ENCODE measurements at places on chromosomes 6 and 20.
A peak's percentile ranks its signal among the peaks of the same experiment; 100 is the strongest.

DNA sequence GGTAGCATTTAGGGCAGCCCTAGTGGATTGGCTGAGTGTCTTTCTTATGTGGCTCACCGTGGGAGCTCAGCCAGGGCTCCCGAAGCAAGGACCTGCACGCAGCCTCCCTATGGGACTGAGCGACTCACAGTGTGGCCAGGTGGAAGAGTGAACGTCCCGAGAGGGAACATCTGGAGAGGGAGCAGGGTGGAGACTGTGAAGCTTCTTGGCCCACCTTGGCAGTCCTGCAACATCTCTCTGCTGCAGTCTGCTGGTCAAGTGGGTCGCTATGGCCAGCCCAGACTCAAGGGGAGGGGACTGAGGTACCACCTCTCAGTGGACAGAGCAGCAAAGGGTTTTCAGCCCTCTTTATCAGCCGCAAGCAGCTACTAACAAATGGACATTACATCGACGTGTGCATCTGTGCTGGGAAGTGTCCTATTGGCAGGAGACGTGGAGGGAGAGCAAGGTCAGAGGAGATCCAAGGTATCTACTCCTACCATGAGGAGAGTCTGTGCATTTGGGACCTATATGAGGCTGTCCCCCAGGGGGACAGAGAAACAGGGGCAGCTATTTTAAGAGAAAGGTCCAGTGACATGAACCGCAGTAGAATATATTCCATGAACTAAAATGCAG, 49.0 kb upstream of the NXT1 start:
- no peak for DNase-seq

GRCh38 chr6:11705069-11705468, 73.5 kb downstream of the ADTRP start:
- no peak for DNase-seq

DNA sequence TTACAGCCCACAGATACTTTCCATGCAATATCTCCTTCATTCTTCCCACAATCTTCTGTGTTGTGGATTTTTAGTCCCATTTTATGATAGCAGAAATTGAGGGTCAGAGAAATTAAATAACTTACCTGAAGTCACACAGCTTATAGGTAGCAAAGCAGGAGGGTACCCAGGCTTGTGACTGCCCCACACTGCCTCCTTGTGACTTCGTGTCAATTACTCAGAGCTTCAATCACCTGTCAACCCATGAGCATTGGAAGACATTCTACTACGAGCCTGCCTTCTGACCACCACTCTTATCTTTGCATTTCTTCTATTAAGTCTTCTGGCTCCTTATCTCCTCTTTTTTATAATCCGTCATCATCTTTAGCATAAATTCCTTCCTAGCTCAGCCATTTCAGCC, 71.6 kb upstream of the NRSN1 start:
- no peak for DNase-seq

GRCh38 chr20:13220194-13220903, 725 bp upstream of the ISM1 start:
- peak; percentile 44 for DNase-seq

DNA sequence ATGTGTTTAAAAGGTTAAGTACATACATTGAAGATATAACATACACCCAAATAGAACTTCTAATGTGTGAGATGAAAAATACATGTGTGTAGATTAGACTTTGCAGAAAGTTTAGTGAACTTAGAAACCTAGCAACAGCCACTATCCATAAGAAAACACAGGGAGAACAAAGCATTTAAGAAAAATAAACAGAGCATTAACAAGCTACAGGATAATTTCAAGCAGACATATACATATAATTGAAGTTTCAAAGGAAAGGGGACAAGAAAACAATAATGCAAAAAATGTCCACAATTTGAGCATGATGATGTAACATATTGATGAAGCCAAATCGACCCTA, 18.2 kb upstream of the THBS2 start:
- DNase-seq = no peak

DNA sequence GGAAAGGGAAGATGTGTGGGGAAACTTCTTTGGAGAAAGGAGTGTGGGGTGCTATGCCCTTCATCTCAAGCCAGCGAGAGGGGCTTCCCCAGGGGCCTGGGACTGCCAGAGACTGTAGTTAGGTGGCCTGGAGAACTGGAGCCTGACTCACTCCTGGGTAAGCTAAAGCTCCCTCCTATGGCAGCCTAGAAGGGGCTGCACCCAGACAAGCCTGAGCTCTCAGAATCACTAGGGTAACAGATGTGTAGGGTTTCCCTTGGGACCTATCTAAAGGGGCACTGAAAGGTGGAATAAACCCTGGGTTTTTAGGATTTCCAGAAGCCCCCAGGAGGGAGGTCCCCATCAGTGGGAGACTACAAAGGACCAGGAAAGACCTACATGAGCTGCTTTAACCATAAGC, 1.6 kb upstream of the ARMC2 start:
- DNase-seq = no peak

DNA sequence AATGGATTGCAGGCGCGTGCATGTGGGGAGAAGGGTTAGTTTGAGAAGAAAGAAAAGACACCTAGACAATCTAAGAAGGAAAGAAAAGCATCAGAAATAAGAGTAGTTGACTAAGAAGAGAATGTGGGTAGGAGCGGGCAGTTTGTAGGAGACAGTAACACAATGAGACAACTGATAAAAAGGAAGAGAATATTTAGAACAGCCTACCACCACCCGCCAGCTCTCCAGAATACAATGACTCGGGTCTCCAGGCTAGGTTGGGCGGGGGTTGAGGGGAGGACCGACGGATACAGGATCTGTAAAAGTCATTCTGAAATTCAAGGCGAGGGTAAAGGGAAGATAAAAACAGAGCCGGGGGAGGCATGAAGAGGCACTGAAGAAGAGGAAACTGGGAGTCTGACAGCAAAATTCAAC, 712 bp downstream of the ABHD16A start:
- no peak for DNase-seq

GRCh38 chr20:8299921-8300320, 167.9 kb downstream of the PLCB1 start:
- DNase-seq = peak; percentile 47

- DNase-seq = peak; percentile 72
Observed at GRCh38 chr6:71238351-71238750, 50.3 kb upstream of the OGFRL1 start.

DNA sequence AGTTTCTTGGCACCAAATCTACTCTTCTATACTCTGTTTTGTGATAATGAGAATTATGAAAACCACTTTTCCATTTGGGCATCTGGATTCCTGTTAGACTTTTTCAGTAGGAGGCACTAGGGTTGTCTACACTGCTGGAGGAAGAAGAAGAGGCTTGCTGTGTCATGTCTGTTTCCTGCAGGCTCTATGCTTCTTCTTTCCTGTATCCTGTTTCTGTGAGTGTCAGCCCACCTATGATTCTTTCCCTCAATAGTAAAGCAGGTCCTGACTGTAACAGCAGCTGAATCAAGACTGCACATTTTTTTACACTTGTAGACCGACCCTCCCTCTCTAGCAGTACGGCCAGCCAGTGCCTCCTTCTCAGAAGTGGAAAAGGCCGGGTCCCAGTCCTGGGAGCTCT, 603.9 kb downstream of the HDGFL1 start:
- DNase-seq = peak; percentile 18

DNA sequence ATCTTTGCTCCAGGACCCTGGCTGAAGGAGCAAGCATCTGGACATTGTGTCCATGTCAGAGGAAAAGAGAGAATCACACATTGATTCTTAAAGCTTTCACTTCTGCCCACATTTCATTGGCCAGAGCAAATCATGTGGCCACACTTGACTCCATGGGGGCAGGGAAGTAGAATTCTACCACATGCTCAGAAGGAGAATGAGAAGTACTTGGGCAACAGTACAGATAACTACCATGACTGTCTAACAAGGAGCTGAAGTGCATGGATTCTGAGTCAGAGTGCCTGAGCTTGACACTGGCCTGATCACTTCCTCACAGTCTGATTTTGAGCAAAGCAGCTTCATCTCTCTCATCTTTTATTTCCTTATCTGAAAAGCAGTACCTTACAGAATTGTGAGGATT, 38.6 kb downstream of the GHRH start:
- DNase-seq = peak; percentile 89

DNA sequence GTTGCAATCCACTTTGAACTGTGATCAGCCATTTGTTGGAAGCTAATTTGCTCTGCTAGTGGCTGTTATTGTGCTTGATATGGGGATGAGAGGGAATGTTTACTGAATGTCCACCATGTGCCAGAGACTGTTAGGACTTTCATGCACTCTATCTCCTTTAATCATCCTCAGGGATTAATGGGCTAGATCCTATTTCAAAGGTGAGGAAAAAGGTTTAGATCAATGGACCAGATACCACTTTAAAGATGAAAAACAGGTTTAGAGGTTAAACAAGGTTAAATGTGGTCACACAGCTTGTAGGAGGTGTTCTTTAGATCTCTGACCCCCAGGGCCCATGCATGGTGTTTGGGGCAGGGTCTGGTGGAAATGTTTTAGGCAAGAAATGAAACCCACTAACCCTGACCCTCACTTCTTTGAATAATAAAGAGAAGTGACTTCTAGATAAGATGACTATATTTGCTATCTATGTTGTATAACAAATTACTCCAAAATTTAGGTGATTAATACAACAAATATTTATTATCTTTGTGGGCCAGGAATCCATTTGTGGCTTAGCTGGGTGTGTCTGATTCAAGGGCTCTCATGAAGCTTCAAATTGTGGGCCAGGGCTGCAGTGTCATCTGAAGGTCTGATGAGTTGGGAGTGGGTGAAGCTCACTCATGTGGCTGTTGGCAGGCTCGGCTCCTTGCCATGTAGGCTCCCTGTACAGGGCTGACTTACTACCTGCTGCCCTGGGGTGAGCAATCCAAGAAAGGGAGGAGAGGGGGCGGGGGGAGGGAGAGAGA, 127.8 kb upstream of the FOXA2 start:
- no peak for DNase-seq

DNA sequence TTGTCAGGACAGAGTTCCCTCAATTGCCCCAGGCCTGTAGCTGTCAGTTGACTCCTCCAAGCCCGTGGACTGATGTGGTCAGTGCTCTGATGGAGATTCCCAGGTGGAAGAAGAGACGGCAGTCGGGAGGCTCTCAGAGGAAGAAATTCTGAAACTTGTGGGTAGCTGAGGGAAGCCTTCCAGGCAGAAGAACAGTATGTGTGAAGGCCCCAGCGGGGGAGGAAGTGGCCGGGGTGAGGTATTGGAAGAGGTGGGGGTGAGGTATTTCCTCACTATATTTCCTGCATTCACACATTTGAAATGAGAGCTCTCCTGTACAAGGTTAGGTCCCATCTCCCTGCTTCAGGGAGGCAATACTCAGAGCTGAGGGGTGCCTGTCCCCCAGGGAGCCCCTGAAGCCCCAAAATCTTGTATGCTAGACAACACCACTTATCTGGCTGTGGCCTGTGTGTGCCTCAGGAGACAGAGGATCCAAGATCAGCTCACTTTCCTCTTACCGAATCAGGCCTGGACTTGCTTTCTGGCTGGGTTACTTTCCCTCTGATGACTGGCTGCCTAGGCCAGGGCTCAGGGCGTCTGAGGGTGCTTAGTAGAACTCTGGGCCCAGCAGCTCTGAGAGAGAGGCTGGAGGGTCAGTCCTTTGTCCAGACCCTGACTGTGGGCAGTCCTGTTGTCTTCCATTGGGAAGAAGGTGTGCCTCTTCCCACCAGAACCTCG, 49.3 kb upstream of the MYL9 start:
- peak; percentile 24 for DNase-seq

GRCh38 chr6:144582939-144583613, 297.9 kb downstream of the UTRN start:
- DNase-seq = peak; percentile 31

DNA sequence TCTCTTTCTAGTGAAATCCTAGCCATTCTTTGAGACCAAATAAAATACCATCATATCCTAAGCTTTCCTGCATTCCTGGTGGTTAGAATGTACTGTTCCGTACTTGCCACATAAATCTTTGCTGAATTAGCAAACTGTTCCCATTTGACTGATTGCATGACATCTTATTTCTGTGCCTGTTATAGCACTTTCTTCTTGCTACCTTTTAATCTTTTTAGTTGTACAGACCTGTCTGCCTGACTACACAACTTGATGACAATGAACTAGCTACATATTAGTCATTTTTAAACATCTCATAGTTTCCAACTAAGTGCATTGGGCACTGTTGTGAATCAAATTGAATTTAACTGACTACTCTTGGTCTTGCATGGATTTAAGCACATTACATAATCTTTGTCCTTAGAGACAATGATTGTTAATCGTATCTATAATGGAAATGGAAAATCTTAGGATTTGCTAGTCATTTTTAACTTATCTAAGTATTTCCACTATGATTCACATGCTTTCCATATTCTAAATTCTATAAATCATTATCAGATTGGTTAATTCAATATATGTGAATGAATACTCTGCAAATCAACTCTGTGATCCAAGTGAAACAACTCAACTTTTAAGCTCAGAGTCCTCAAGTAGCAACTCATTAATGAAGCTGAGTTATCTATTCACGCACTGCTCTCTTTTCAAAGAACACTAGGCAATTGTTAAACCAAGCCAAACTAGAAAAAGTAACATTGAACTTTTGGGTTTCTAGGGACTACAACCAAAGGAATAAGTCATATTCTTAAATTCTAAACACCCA, 109.0 kb downstream of the TNFRSF21 start:
- DNase-seq = peak; percentile 75

GRCh38 chr6:122140031-122140430, 259.4 kb upstream of the HSF2 start:
- no peak for DNase-seq

DNA sequence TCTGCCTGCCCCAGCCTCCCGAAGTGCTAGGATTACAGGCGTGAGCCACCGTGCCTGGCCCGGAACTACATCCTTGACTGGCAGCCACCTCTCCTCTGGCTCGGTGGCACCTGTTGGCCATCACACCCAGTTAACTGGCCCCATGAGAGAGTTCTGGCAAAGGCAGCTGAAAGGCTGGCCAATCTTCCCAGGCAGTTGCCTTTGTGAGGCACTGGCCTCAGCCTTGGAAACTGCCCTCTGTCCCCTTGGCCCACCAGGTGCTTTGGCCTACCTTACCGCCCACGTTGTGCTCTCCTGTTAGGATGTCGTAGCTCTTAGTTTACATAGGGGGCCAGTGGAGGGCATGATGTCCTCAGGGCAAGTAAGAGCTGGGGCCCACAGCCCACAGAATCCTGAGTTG, 9.6 kb upstream of the MANBAL start:
- DNase-seq = no peak

DNA sequence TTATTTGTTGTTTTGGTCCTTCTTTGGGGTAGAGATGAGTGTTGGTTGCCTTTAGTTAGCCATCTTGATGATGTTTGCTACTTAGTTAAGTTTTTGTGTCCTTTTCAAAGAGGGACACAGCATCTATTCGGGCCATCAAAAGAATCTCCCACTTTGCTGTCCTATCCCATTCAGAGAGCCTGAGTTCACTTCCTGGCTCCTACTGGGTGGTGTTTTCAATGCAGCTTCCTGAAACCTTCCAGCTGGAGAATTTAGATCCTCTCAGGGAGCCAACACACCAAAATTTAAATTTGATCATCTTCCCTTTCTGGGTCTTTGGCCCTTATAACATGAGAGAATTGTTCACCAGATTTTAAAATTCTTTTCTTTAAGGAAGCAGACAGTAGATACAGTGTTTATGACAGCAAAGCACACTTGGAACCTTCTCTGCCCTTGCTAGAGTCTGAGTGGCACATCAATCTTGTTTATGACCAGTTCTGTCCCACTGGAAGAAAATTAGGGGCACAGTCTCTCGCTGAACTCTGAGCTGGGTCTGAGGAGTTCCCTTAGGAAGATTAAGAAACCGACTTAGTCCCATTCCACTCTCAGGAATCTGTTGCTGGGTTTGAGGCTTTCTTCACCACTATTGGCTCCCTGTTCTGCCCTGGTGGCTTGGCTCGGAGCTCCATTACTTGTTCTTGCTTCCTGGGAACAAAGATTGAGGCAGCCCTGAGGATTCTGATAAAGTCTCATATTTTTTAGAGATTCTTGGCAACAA, 115.5 kb downstream of the CCDC170 start:
- DNase-seq = no peak

GRCh38 chr6:9732056-9732455, 682.8 kb downstream of the TFAP2A start:
- DNase-seq = no peak

Measured in kidney tubule cell (primary cell).